ENCODE measurements at places on chromosomes 3 and 15.

GRCh38 chr3:11220230-11220629, 52.0 kb upstream of the ATG7 start:
- ATAC-seq: no peak

GRCh38 chr3:146222204-146223046, 28.5 kb downstream of the PLSCR4 start:
- no peak for ATAC-seq

GRCh38 chr15:92011611-92012367, 158.3 kb downstream of the SLCO3A1 start:
- peak; percentile 76 for ATAC-seq

GRCh38 chr15:68385240-68385561, 46.8 kb downstream of the ITGA11 start:
- ATAC-seq: no peak

- no peak for ATAC-seq
Observed at GRCh38 chr15:24146251-24146650, 459.1 kb upstream of the NDN start.

GRCh38 chr3:64405211-64405835, 180.1 kb upstream of the PRICKLE2 start:
- peak; percentile 50 for ATAC-seq

GRCh38 chr3:38354588-38355330, 8.2 kb downstream of the XYLB start:
- no peak for ATAC-seq

All from SK-N-SH treated with all-trans-retinoic acid at 6 μM for 48 hours (cell line).